Right lobe of liver (tissue), 6 donors: ENCODE measurements at places on chromosomes 5 and 9. TPM values are rescaled to one million over a fixed set of nuclear protein-coding genes. Genes with fewer than 3 reads are reported as not detected.

GRCh38 chr5:96459313-96460121, 26.5 kb upstream of the PCSK1 start:
- no peak for DNase-seq
- no peaks in the 10 kb centered on the region for H3K4me1 ChIP-seq
- no peaks in the 10 kb centered on the region for H3K27me3 ChIP-seq

PRSS3 gene
- total RNA-seq: 0.93 TPM

GRCh38 chr9:119689879-119690278, 320.6 kb upstream of the BRINP1 start:
- no peaks in the 10 kb centered on the region for H3K4me1 ChIP-seq
- H3K4me3 ChIP-seq: no peak overlapping the region
- no peak for DNase-seq
- no peaks in the 10 kb centered on the region for H3K36me3 ChIP-seq

GRCh38 chr9:13278368-13279246, 885 bp downstream of the MPDZ start:
- no peaks in the 10 kb centered on the region for H3K27me3 ChIP-seq
- H3K36me3 ChIP-seq: no peaks in the 10 kb centered on the region
- peak; percentile 51 for DNase-seq
- H3K4me3 ChIP-seq: peak overlapping the region; percentile 54
- peak overlapping the region; percentile 81 for H3K27ac ChIP-seq

GRCh38 chr5:94094793-94095441, 353.5 kb upstream of the POU5F2 start:
- no peaks in the 10 kb centered on the region for H3K36me3 ChIP-seq
- no peaks in the 10 kb centered on the region for H3K4me1 ChIP-seq
- H3K4me3 ChIP-seq: no peak overlapping the region
- DNase-seq: no peak
- H3K27me3 ChIP-seq: no peaks in the 10 kb centered on the region
- H3K27ac ChIP-seq: no peak overlapping the region

GRCh38 chr9:69155341-69156030, 18.6 kb upstream of the TJP2 start:
- H3K4me1 ChIP-seq: peaks cover 2% of the 10 kb centered on the region
- H3K27me3 ChIP-seq: no peaks in the 10 kb centered on the region
- H3K4me3 ChIP-seq: no peak overlapping the region
- H3K27ac ChIP-seq: peak overlapping the region; percentile 41
